ENCODE measurements at places on chromosomes 6 and 20.

GRCh38 chr6:89412071-89413005, at the start of gene RRAGD:
RRAGD (minus strand) TSS chr6:89412273; CDS start chr6:89411993, 280 bp downstream.
- no peak for DNase-seq

GRCh38 chr6:97198046-97198565, 84.9 kb downstream of the MMS22L start:
- no peak for DNase-seq

DNA sequence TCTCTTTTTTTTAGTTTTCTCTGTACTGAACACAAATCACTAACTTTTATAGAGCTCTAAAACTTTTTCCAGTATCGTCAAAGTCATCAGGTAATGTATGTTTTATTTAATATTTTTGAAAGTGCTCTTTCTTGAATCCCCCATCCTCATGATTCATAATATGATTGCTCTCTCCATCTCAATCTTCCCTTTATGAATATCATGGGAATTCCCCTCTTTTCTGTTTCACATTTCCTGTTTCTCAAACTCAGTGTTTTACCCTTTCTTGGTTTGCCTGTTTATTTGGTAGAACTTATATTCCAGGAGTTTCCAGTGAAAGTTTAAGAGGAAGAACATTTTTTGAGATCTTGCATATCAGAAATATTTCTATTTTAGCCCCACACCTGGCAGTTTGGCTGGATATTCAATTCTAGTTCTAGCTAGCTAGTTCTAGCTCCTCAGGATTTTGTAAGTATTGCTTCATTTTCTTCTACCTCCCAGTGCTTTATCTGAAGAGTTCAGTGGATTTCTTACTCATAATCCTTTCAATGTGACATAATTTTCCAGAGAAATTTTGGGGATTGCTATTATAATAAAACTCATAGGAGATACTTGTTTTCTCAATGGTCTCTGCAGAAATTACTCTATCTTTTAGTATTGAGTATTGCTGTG, 6.1 kb upstream of the C6orf58 start:
- no peak for DNase-seq

DNA sequence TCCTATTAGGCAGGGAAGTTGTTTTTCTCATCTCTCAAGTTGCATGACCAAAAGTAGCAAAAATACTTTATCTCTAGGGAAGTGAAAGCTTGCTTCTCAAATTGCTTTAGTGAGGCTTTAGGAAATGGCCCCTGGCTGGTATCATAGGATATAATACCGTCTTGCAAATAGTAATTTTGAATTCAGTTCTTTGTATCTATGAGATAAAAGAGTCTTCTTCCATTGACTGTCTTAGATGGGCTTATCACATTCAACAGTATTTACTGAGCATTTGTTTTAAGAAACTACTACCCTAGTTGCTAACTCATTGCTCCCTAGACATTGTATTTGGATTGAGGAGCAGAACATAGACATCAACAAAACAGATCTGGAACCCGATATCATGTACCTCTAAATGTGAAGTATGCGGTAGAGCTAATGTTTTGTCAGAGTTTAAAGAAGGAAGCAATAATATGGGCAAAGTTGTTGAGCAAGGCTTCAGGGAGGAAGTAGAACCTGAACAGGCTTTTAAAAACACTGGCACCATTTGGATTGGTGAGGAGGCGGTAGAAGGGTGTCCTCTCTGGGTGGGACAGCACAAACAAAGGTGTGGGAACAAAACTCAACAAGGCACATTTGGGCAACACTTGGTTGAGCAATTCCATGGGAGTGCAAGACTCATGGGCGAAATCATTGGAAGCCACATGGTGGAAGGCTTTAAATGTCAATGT, 101.5 kb downstream of the SGK1 start:
- DNase-seq: no peak

GRCh38 chr6:14450578-14450977, 333.0 kb downstream of the CD83 start:
- DNase-seq: no peak

DNA sequence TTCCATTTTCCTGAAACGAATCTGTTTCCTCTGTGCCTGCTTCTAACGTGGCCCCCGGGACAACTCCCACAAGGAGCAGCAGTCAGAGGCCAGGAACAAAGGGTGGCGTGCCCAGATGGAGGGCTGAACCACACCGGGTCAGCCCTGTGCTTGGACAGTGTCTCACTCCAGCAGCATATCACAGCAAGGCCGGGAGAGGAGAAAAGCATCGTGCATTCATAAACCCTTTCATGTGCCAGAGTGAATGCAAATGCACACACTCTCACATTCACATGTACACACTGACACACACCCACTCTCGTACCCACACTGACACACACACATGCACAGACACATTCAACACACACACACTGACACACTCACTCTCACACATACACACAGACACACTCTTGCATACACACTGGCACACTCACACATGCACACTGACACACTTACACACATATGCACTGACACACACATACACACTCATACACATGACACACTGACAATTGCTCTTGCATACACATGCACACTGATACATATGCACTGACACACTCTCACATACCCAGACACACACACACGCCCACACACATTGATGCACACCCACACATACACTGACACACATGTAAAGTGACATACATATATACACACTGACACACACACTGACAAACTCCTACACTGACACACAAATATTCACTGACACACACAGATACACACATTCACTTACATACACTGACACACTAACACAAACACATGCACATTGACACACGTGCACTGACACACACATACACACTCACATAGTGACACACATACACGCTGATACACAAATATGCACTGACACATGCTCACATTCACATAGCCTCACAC, 237.0 kb downstream of the LRFN2 start:
- no peak for DNase-seq

- no peak for DNase-seq
Observed at GRCh38 chr20:59705651-59706399, 101.5 kb downstream of the PHACTR3 start.

DNA sequence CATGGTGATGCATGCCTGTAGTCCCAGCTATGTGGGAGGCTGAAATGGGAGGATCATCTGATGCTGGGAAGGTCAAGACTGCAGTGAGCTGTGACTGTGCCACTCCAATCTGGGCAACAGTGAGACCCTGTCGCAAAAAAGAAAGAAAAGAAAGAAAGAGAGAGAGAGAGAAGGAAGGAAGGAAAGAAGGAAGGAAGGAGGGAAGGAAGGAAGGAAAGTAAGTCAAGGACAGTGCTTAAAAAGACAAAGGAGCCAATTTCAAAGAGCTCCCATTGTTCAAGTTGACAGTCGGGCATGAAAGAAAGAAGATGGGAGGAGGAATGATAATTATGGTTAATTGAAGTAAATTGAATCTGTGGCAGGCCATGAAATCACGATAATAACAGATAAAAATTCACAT, 16.2 kb downstream of the C6orf15 start:
- DNase-seq: no peak

- no peak for DNase-seq
Observed at GRCh38 chr20:19512886-19513677, 245.0 kb upstream of the RIN2 start.

Data from stimulated activated CD8-positive, alpha-beta memory T cell treated with anti-CD3 and anti-CD28 coated beads, Interleukin-2, amount 100 ng/mL, for 1 hour (primary cell).